Gastrocnemius medialis (tissue), 4 donors: ENCODE measurements at places on chromosomes 13 and 19. TPM values are rescaled to one million over a fixed set of nuclear protein-coding genes. Genes with fewer than 3 reads are reported as not detected.
A peak's percentile ranks its signal among the peaks of the same experiment; 100 is the strongest.

- H3K27me3 ChIP-seq: no peaks in the 10 kb centered on the region
- H3K4me3 ChIP-seq: no peak overlapping the region
Observed at GRCh38 chr13:42174344-42175162, 97.4 kb upstream of the AKAP11 start.

- peak; percentile 51 for DNase-seq
- peak overlapping the region; percentile 67 for H3K4me3 ChIP-seq
- H3K36me3 ChIP-seq: peaks cover 12% of the 10 kb centered on the region
- peak overlapping the region; percentile 96 for H3K27ac ChIP-seq
Observed at GRCh38 chr19:18590273-18591272, 2.0 kb downstream of the REX1BD start.

DNA sequence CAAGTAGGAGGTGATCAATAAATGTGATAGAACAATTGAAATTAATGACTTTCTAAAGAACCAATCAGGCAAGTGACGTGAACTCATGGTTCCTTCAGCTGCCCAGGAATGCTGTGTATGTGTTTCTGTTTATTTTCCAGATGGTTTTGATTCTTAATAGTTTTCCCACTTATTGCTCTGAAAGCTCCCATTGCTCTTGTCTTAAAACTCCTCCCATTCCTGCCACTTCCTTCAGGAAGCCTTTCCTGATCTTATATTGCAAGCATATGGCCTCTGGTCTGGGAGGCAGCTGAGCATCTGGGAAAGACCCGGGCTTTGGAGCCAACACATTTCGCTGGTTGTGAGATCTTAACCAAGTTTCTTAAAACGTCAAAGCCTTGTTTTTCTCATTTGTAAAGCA is 17.1 kb upstream of the LATS2 start:
- H3K4me3 ChIP-seq: no peak overlapping the region
- no peaks in the 10 kb centered on the region for H3K27me3 ChIP-seq
- DNase-seq: no peak
- no peak overlapping the region for H3K27ac ChIP-seq
- peaks cover 11% of the 10 kb centered on the region for H3K4me1 ChIP-seq
- no peaks in the 10 kb centered on the region for H3K36me3 ChIP-seq

DNA sequence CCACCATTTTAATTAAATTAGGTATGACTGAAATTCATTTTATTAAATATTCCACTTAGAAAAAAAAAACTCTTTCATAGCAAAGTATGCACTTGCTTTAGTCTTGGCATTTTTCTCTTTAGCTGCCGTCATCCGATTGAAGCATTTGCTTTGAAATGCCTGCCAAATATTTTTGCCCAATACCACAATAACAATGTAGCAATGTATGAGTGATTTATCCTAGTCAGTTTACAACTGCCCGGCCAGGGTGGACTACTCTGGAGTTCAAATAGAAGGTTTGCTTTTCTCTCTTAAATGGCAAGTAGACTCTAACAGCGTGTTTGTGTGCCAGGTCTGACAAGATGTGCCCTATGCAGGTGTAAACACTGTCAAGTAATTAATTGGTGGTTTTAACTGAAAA is 675.3 kb upstream of the SGCG start:
- DNase-seq: no peak
- H3K4me3 ChIP-seq: no peak overlapping the region
- no peaks in the 10 kb centered on the region for H3K4me1 ChIP-seq
- no peaks in the 10 kb centered on the region for H3K36me3 ChIP-seq

DNA sequence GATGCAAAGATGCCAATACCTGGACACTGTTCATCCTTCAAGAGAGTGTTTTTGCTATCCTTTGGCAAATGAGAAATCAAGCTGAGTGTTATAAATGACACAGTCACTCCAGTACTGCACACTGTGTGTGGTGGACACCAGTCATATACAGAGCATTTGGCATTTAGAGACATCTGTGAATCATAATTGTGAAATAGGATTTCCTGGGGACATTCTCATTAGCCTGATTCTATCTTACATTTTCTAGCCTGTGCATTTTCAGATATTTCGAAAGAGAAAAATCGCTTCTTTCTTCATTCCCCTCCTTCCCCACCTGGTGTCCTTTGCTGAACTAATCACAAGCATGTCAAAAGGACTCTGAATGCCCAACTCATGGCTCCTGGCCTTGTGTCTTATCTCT is 781.0 kb upstream of the ARGLU1 start:
- no peaks in the 10 kb centered on the region for H3K27me3 ChIP-seq
- H3K27ac ChIP-seq: no peak overlapping the region
- no peaks in the 10 kb centered on the region for H3K4me1 ChIP-seq
- no peak for DNase-seq
- no peaks in the 10 kb centered on the region for H3K36me3 ChIP-seq

- no peak for DNase-seq
- H3K27ac ChIP-seq: no peak overlapping the region
- no peaks in the 10 kb centered on the region for H3K36me3 ChIP-seq
- H3K4me3 ChIP-seq: no peak overlapping the region
- H3K27me3 ChIP-seq: peaks cover 2% of the 10 kb centered on the region
Observed at GRCh38 chr13:36666477-36667229, 7.2 kb upstream of the SERTM1 start.

DNA sequence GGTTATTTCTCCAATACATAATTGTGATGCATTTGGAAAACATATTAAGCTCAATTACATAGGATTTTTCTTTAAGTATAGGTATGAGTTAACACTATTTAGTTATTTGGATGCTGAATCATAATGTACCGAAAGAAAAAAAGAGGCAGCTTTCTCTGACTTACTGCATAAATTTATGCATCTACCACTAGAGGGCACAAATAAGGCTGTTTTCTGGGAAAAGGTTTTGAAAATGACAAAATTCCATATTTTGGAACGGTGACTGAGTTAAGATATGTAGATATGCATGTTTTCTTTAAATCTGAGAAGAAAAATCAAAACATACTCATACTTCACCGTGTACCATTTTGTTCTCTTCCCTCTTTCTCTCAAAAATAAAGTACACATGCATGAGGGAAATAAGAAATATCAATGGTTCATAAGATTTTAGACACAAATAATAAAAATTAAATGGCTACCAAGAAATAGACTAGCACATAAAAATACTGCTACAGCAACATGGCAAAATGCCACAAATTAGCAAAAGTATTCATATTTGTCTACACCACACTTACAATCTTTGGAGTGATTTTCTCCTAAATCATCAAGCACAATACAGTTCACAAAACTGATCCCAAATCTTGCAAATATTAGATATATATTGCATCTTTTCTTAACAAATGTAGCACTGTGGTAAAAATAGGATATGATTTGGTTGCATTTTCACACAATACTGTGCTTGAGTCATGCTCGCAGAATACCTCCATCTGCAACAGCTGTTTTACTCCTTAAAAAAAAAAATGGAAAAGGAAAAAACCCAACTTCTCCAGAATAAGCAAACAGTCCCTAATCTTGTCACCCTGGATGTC is 260.0 kb downstream of the FGF14 start:
- no peak overlapping the region for H3K27ac ChIP-seq
- no peaks in the 10 kb centered on the region for H3K36me3 ChIP-seq
- DNase-seq: no peak
- no peaks in the 10 kb centered on the region for H3K27me3 ChIP-seq
- no peaks in the 10 kb centered on the region for H3K4me1 ChIP-seq

DNA sequence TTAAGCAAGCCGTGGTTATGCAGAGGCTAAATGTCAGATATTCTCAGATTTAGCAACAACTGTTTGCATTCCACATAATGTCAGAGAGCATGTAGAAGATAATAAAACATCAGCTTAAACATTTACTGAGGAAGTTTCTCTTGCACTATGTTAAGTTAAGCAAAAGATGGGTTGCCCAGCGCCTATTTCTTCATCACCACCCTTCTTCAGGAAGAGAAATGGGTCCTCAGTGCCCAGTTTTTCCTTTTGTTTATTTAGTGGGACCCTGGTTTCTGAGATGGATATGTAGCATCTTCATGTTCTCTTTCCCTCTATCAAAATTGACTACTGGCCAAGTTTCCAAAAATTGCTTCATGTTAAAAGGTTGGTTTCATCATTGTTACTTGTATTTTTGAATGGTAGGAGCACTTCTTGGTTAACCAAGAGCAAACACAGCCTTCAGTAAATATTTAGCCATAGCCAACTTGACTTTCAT is 356.8 kb downstream of the RFC3 start:
- DNase-seq: no peak
- no peaks in the 10 kb centered on the region for H3K4me1 ChIP-seq
- no peaks in the 10 kb centered on the region for H3K27me3 ChIP-seq
- H3K27ac ChIP-seq: no peak overlapping the region
- no peak overlapping the region for H3K4me3 ChIP-seq

- H3K36me3 ChIP-seq: no peaks in the 10 kb centered on the region
- no peaks in the 10 kb centered on the region for H3K27me3 ChIP-seq
- DNase-seq: no peak
- no peak overlapping the region for H3K4me3 ChIP-seq
- no peak overlapping the region for H3K27ac ChIP-seq
- H3K4me1 ChIP-seq: no peaks in the 10 kb centered on the region
Observed at GRCh38 chr19:13817018-13817614, 21.9 kb downstream of the ZSWIM4 start.

Gene ZNF709
- total RNA-seq: 0.56 TPM

Gene FARP1
- total RNA-seq: 9.8 TPM
